ENCODE measurements at places on chromosomes 7 and 10.

DNA sequence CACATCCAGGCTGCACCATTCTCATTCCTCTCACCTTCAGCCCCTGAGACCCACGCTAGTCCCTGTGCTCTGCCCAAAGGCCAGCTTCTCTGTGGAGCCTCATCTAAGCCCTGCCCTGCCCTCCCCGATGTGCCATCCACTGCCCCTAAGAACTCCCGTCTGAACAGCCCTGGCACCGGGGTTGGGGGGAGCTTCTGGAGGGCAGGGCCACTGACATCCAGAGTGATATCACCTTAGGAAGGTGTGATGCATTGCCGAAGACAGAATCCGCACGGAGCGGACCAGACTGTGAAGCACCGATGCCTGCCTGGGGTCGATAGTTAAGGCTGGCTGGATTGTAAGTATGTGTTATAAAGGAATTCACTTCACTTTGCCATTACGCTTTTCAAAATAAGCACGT is 511.0 kb downstream of the PTPRN2 start:
- no peak for DNase-seq

DNA sequence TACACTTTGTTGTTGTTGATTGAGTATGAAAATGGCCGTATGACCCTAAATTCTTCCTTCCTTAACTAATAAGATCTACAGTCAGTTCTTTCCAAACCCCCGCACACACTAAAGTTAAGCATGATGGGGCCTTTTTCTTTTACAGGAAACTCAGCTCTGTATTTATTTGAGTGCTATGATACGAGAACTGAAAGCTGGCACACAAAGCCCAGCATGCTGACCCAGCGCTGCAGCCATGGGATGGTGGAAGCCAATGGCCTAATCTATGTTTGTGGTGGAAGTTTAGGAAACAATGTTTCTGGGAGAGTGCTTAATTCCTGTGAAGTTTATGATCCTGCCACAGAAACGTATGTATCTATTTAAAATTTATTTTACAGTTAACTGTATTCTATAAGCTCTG is 14.2 kb upstream of the NUP42 start:
- no peak for DNase-seq

DNA sequence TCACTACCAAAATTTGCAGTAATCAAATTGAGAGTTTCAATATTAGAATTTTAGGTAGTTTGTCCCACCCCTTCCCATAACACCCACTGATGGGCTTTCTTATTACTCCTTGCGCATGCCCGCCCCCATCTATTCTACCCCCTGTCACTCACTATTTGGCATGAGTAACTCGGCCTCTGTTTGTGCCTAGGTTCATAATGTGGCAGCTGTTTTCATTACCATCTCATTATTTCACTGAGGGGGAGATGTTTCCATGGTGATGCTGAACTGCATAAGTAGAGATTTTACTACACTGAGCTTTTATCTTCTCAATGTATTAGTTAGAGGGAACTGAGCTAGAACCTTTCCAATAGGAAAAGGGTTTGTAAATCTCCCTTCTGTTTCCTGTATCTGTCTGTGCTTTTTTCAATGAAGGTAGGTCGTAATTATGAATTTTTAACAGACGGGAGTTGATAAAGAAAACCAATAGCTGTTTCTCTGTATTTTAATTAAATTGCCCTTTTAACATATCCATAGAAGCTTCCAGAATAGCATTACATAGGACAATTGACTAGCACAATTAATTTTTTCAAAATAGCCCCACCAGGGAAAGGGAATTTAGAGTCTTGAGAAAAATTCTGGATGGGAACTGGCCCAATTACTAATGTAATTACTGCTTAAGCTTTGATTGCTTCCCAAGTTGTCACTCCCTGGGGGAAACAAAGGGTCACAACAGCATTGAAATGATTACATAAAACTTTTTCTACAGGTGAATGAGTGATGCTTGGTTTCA is 33.4 kb downstream of the PRPS1L1 start:
- no peak for DNase-seq

- no peak for DNase-seq
Observed at GRCh38 chr10:200405-200804, 65.2 kb downstream of the ZMYND11 start.

GRCh38 chr7:120998996-120999565 is 10.6 kb downstream of the CPED1 start:
- no peak for DNase-seq

GRCh38 chr7:123612024-123612423 is 10.4 kb downstream of the ASB15 start:
- no peak for DNase-seq

GRCh38 chr7:1530946-1531262 is 402 bp downstream of the MAFK start:
- no peak for DNase-seq

DNA sequence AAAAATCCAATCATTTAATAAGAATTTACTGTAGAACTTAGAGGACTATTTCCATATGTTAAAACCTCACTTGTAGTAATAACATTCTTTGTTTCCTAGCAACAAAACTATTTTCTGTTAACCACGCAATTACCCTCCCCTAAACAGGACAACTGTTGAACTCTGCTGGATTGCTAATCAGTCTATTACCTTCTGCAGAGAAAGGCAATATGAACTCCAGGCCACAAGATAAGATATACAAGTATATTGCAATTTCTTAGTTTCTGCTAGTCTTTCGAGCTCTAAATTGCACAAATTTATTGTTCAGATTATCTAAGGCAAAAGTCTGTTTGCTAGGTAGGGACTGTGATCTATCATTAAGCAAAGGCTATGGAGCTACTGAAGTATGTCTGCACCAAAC is 920.1 kb upstream of the LRRN3 start:
- no peak for DNase-seq

DNA sequence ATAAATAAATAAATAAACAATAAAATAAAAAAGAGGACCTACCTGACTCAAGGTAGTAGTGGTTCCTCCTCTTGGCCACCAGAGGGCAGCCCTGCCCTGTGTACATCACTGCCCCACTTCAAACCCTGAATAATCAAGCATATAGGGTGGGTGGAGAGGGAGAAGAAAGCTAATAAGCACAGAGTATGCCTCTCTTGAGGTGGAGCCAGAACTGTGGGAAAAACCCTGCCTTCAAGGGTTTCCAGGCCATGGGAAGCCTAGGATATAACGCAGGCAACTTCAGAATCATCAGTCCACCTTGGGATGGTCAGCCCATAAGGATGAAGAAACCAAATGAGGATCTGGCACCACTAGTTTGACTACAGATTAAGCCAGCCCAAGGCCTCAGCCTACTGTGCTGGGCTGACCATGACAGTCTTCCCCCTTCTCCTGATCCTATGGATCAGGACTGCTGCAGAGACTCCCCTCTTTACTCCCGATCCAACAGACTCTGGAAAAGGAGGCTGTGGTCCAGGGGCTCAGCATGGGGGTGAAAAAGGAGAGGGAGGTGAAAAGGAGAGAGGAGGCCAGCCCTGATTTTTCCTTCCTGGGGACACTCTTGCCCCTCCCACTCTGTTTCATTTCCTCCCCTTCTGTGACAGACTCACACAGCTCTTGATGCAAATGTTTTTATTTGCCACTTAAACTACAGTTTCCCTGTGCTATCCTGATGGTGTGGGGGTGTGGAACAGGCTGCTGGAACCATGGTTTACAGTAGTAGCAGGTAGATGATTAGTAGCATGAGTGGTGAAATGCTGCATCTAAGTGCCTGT is 10.1 kb downstream of the AVPI1 start:
- DNase-seq, result peak; percentile 15

GRCh38 chr10:27658788-27659187 is 86.8 kb downstream of the MKX start:
- no peak for DNase-seq

- DNase-seq, result no peak
Observed at GRCh38 chr7:130379921-130380860, at the start of gene CPA1. Gene CPA1 (plus strand): TSS chr7:130380494. CDS start chr7:130380521, 27 bp downstream.

- no peak for DNase-seq
Observed at GRCh38 chr7:106048706-106049020, 63.4 kb downstream of the SYPL1 start.

GRCh38 chr10:120700426-120700825 is 150.7 kb upstream of the WDR11 start:
- no peak for DNase-seq

GRCh38 chr7:134823400-134823799 is 44.0 kb downstream of the CALD1 start:
- no peak for DNase-seq
